ENCODE measurements at places on chromosomes 2 and 18.

DNA sequence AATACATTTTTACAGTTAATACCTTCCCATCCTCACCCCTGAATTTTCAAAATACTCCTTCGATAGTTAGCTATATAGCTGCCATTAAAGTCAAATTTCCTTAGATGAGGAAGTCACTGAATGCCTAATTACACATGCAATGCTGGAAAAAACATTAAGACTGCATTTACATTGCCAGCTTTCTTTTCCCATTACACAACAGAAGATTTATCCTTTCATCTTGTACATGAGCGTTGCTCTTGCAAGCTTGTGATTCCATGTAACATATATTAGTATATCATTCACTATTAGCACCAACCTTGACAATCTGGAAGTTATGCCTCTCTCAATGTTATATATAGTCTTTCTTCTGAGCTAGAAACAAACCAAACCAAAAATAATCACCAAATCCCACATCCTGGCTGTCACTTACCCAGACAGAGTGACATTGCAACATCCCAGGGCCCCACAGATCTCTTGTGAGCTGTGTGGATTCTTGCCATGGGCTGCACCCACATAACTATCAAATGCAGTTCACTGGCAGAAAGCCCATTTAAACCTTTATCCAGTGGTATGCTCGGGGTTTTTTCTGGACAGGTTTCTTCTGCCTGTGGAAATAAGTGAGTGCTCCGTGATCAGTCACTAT, 79.2 kb upstream of the PAPOLG start:
- no peak for DNase-seq

DNA sequence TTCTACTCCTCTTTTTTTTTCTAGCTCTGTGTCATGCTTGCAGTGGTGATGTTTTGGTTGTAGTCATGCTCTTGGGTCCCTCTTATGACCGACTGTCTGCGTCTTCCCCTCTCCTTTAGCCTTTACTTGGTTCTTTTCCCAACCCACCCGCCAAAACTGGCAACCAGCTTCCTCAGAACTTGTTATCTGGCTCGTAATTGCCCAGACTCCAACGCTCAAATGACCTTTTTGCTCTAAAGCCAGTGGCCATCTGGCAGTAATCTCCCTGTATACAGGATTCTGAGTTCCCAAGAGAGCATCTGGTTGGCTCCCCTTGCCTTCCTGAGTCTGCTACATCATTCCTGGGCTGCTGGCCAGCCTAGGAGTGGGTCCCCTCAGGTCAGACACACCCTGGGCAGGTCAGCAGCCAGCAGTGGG, 147.2 kb downstream of the MGAT5 start:
- DNase-seq = no peak

DNA sequence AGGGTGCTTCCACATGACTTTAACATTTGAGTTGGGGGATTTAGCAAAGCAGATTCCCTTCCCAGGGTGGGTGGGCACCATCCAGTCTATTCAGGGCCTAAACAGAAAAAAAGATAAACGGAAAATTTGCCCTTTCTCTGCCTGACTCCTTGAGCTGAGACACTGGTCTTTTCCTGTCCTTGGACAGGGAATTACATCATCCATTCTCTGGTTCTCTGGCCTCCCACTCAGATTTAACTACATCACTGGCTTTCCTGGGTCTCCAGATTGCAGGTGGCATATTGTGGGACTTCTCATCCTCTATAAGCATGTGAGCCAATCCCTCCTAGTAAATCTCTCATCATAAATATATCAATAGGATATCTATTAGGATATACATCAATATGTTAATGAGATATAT, 25.8 kb downstream of the CAPN13 start:
- no peak for DNase-seq

- DNase-seq = no peak
These were observed 389.5 kb downstream of the CLIP4 start for GRCh38 chr2:29504746-29505145.

GRCh38 chr2:163200741-163201140, 362.2 kb upstream of the KCNH7 start:
- no peak for DNase-seq

DNA sequence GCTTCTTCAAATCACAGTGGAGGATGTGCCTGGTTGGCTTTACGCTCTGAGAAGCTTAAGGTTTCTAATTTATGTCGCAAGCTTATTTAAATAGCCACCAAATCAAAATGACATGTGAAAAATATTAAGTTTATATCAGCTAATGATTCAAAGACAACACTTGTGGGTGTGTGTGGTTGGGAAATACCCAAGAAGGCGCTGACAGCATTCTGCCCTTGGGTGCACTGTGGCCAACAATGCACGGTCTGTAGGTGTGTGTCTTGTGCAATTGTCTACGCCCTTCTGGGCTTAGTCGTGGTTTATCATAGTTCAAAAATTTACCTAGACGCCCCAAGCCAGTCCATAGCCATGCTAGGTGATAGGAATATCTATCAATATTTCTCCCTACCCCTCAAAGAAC, 60.9 kb downstream of the KCTD1 start:
- no peak for DNase-seq

DNA sequence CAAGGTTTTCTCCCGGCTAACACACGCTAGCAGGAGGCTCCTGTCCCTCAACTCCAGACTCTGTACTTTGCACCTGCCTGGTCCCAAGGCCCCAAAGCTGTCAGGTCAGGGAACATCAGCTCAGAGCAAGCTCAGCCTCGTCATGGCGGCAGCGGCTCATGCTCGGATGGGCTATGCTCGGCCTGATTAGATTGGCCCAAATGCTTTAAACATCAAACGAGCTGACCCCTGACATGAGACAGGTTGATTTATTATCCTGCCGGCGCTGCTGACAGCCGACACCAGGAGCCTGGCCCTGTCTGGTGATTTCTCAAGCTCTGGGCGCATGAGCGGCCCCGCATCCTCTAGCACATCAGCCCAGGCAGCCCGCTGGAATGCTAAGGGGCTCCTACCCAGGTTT, 436.4 kb downstream of the EIPR1 start:
- DNase-seq = no peak

- no peak for DNase-seq
These were observed 58.9 kb downstream of the BMP10 start for GRCh38 chr2:68812251-68812650.

All from LNCaP clone FGC (cell line).